HepG2 (cell line): ENCODE measurements at places on chromosomes 2 and 18.

DNA sequence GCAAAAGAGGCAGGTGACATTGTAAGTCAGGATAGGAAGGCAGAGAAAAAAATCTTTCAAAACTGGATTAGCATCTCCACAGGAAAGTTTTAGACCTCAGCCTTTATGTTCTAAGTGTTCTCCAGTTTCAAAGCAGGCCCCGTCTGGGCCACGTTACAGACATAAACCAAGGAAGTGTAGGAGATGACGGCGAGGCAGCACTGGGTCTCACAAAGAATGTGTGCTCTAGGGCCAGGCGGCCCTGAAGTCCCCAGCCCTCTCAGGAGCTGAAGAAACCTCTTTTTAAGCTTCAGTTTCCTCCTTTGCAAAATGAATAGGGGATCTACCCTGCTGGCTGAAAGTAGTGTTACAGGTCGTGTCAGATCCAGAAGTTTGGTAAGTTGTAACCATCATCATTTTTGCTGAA, 81.7 kb downstream of the SPRED2 start:
- no peak for DNase-seq
- no peaks in the 10 kb centered on the region for H3K27me3 ChIP-seq
- H3K27ac ChIP-seq, result no peak overlapping the region
- H3K4me1 ChIP-seq, result peaks cover 61% of the 10 kb centered on the region
- no peak overlapping the region for H3K4me3 ChIP-seq

- DNase-seq, result no peak
- no peak overlapping the region for H3K4me3 ChIP-seq
- peaks cover 28% of the 10 kb centered on the region; the same call in 2 of the 3 replicates for H3K27me3 ChIP-seq
- H3K27ac ChIP-seq, result no peak overlapping the region
- H3K4me1 ChIP-seq, result no peaks in the 10 kb centered on the region
- H3K36me3 ChIP-seq, result no peaks in the 10 kb centered on the region
Observed at GRCh38 chr18:36709315-36709714, 119.5 kb downstream of the TPGS2 start.

DNA sequence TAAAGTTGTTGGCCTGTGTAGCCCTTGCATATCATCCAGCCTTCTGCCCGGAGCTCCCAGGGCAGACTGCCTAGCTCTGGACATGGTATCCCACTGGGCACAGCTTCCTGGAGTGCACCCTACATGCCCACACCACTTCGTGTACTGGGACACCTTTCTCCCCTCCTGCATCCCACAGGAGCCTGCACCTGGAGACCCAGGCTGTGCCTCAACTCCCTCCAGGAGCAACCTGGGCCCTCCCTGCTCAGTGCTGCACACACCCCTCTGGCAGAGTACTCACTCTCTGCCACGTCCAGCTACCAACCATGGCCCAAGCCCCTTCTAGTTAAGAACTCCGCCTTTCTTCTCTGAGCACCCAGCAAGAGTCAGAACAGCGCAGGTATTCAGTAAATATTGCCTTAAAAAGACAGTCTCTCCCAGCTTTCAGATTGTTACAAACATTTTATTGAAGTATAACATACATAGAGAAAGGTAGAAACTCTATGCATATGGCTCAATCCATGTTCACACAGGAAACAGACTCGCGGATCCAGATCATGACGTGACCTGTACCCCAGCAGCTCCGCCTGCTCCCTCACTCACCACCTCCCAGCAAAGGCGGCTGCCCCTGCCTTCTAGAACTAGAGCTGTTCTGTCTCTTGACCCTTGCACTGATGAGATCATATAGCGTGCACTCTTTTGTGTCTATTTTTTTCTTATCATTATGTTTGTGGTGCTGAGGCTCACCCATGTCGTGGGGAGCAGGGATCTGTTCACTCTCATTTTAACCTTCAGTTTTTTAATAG, 98.4 kb upstream of the MYCN start:
- H3K27ac ChIP-seq, result no peak overlapping the region
- H3K36me3 ChIP-seq, result no peaks in the 10 kb centered on the region
- peak; percentile 32 for DNase-seq
- no peaks in the 10 kb centered on the region for H3K27me3 ChIP-seq

GRCh38 chr2:217625557-217626169, 377.1 kb downstream of the TNS1 start:
- no peak overlapping the region for H3K27ac ChIP-seq
- DNase-seq, result no peak
- H3K27me3 ChIP-seq, result 0 out of 3 replicates have a peak, but pooled peaks cover 4% of the 10 kb centered on the region
- H3K36me3 ChIP-seq, result no peaks in the 10 kb centered on the region
- H3K4me3 ChIP-seq, result no peak overlapping the region

- no peak overlapping the region for H3K27ac ChIP-seq
- no peaks in the 10 kb centered on the region for H3K27me3 ChIP-seq
- H3K36me3 ChIP-seq, result peaks cover 33% of the 10 kb centered on the region
- no peak overlapping the region for H3K4me3 ChIP-seq
- no peak for DNase-seq
- peaks cover 18% of the 10 kb centered on the region for H3K4me1 ChIP-seq
Observed at GRCh38 chr2:112021290-112021689, 33.8 kb upstream of the TMEM87B start.

GRCh38 chr18:58257461-58257860, 213.4 kb downstream of the NEDD4L start:
- no peak overlapping the region for H3K4me3 ChIP-seq
- H3K36me3 ChIP-seq, result peaks cover 8% of the 10 kb centered on the region
- H3K27ac ChIP-seq, result no peak overlapping the region
- H3K4me1 ChIP-seq, result peaks cover 24% of the 10 kb centered on the region; the same call in 1 of the 2 replicates

DNA sequence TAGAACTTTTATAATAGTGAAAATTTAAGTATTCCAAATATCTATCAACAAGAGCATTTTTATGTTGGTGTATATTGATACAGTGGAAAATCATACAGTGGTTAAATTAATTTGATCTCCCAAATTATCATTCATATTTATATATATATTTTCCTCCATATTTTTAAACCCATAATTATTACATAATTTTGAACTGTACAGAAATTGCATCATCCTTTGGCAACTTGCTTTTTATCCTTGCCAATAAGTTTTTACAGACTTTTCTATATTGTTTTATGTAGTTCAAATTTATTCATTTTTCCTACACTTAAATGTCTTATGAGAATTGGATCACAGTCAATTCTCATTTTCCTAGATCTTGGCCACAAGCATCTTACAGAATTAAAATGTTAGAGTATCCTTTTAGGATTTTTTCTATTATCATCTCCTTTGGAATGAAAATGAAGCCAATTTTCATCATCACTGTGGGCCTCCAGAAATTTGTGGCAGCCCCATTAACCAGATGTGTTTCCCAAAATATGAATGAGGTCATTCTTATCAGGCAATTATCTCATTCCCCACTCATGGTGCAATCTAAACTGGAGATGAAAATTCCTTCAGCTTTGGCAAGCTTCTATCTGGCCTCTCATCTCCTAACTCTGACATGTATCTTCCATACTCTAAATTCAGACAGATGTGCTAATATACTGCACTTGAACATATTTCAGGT, 94.2 kb upstream of the DLGAP1 start:
- no peak overlapping the region for H3K4me3 ChIP-seq
- no peak overlapping the region for H3K27ac ChIP-seq
- H3K36me3 ChIP-seq, result no peaks in the 10 kb centered on the region
- H3K27me3 ChIP-seq, result no peaks in the 10 kb centered on the region

GRCh38 chr2:223877721-223878410, 40.5 kb upstream of the AP1S3 start:
- no peaks in the 10 kb centered on the region for H3K27me3 ChIP-seq
- peaks cover 7% of the 10 kb centered on the region; the same call in 1 of the 2 replicates for H3K4me1 ChIP-seq
- no peak overlapping the region for H3K27ac ChIP-seq
- no peak overlapping the region for H3K4me3 ChIP-seq
- no peak for DNase-seq
- peaks cover 53% of the 10 kb centered on the region for H3K36me3 ChIP-seq

- no peaks in the 10 kb centered on the region for H3K36me3 ChIP-seq
- H3K4me3 ChIP-seq, result peak overlapping the region; percentile 48
Observed at GRCh38 chr2:120239488-120240287, 13.0 kb upstream of the RALB start.

DNA sequence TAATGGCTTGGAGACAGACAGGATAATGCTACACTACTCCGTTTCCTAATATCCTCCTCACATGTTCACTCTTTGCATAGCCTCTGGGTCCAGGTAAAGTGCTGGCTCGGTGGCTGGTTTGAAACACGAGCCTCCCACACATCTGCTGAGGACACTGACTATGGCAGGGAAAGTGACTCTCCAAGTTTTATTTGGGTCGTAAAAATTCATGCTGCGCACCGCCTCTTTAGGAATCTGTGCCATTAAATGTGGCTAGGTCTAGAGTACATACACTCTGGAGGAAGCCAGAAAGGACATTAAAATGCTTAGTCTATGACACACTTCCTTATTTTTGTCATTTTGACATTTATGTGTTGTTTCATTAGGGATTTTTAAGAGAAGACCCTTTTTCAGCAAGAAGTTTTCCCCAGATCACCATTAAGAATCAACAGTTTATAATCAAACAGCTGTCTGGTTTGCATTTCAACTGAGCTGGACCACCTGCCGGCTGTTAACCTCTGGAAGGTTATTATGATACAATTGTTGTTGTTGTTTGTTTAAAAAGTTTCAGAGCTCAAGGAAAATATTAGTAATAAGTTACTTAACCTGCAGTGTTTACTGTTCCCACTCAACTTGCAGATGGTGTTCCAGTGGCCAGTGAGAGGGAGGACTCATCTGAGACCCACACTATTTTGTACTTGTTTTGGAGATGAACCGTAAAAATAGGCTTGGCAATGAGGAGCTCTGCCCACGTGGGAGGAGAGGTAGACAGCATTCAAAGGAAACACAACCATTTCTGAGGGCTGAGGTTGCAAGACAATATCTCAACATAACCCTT, 443.3 kb upstream of the MEIS1 start:
- DNase-seq, result no peak
- H3K4me3 ChIP-seq, result no peak overlapping the region
- H3K4me1 ChIP-seq, result no peaks in the 10 kb centered on the region
- H3K36me3 ChIP-seq, result no peaks in the 10 kb centered on the region
- H3K27me3 ChIP-seq, result no peaks in the 10 kb centered on the region

- no peaks in the 10 kb centered on the region for H3K36me3 ChIP-seq
- no peaks in the 10 kb centered on the region for H3K4me1 ChIP-seq
- H3K27me3 ChIP-seq, result no peaks in the 10 kb centered on the region
- no peak overlapping the region for H3K4me3 ChIP-seq
- DNase-seq, result no peak
Observed at GRCh38 chr2:22454826-22455485, 930.0 kb upstream of the KLHL29 start.

GRCh38 chr18:22556222-22557167, 138.8 kb upstream of the CTAGE1 start:
- peaks cover 11% of the 10 kb centered on the region for H3K27me3 ChIP-seq
- H3K27ac ChIP-seq, result no peak overlapping the region
- no peak for DNase-seq
- H3K4me3 ChIP-seq, result no peak overlapping the region

DNA sequence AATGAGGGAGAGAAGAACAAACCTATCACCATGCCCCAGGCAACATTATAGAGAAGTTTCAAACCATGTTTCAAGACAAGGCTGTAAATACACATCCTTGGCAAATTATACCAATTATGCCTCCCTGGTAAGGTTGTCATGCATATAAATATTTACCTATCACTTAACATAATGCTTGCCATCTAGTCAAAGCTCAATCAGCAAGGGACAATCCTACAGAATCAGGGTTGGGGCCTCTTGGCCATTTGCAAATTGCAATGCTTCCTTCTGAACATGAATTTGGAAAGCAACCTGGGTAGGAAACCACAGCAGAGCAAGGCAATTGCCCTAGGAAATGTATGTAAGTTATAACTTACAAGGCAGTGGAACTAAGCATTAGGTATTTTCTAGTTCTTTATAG, 907.2 kb upstream of the CDH2 start:
- H3K4me1 ChIP-seq, result no peaks in the 10 kb centered on the region
- DNase-seq, result no peak
- H3K4me3 ChIP-seq, result no peak overlapping the region
- no peaks in the 10 kb centered on the region for H3K27me3 ChIP-seq
- H3K27ac ChIP-seq, result no peak overlapping the region

DNA sequence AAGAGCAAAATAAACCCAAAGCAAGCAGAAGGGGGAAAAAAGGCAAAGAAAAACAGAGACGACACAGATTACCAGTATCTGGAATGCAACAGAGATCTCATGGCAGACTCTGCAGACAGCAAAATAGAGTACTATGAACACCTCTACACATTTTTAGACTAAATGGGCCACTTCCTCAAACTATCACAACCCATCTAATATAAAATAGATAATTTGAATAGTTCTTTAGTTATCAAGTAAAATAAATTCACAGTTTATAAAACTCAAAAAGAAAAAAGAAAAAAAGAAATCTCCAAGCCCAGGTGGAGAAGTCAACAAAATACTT, 16.6 kb downstream of the SESTD1 start:
- H3K4me3 ChIP-seq, result no peak overlapping the region
- peaks cover 76% of the 10 kb centered on the region for H3K4me1 ChIP-seq
- H3K36me3 ChIP-seq, result peaks cover 1% of the 10 kb centered on the region; the same call in 1 of the 2 replicates
- no peaks in the 10 kb centered on the region for H3K27me3 ChIP-seq

- no peak overlapping the region for H3K4me3 ChIP-seq
- H3K36me3 ChIP-seq, result no peaks in the 10 kb centered on the region
- no peak overlapping the region for H3K27ac ChIP-seq
- peaks cover 9% of the 10 kb centered on the region; the same call in 2 of the 3 replicates for H3K27me3 ChIP-seq
- no peak for DNase-seq
Observed at GRCh38 chr2:172843266-172843582, 107.6 kb downstream of the RAPGEF4 start.

- H3K4me3 ChIP-seq, result no peak overlapping the region
- no peaks in the 10 kb centered on the region for H3K27me3 ChIP-seq
- H3K27ac ChIP-seq, result no peak overlapping the region
- no peak for DNase-seq
Observed at GRCh38 chr2:165833156-165833555, 39.1 kb upstream of the GALNT3 start.

GRCh38 chr2:144331674-144332355, 188.1 kb downstream of the ZEB2 start:
- H3K27me3 ChIP-seq, result peaks cover 7% of the 10 kb centered on the region; the same call in 1 of the 3 replicates
- no peaks in the 10 kb centered on the region; the same call in 1 of the 2 replicates for H3K36me3 ChIP-seq
- no peak for DNase-seq
- H3K4me3 ChIP-seq, result peak overlapping the region; percentile 65

DNA sequence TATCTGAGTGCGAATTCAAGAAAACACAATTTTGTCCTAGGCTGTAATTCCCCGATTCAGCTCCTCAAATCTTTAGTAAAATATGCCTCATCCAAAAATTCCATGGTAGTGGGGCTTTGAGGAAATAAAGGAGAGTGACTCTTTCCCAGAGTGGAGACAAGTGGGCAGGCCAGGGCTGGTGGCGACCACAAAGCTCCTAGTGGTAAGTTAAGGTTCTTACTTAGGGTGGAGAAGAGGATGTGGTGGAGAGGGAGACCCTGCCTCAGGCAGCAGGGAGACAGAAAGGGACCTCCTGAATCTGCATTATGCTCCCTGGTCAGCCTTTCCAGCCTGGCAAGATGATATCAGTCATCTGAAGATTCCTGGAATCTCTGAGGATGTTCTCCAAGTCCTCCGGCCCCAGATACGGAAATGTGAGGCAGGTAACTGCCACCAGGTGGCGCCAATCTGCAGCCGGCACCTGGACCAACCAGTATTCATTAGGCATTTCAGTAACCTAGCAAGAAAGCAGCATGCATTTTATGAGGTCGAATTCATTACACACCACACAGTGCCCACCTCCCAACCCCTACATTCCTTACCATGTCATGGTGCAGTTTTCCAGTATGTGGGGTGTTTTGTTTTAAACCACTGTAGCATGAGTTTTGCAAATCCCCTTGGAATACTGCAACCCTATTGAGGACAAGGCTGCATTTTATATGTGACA, 106.4 kb downstream of the POLE4 start:
- DNase-seq, result peak; percentile 32
- no peaks in the 10 kb centered on the region for H3K36me3 ChIP-seq

- no peak for DNase-seq
- no peak overlapping the region for H3K4me3 ChIP-seq
- peaks cover 32% of the 10 kb centered on the region; the same call in 2 of the 3 replicates for H3K27me3 ChIP-seq
- no peaks in the 10 kb centered on the region for H3K4me1 ChIP-seq
Observed at GRCh38 chr2:235373171-235373570, 120.7 kb upstream of the AGAP1 start.

- no peaks in the 10 kb centered on the region for H3K36me3 ChIP-seq
- no peak overlapping the region for H3K27ac ChIP-seq
Observed at GRCh38 chr2:163191372-163191771, 352.8 kb upstream of the KCNH7 start.
